ENCODE measurements at places on chromosomes 12 and 14.

GRCh38 chr14:33647385-33647786 lies 303.5 kb downstream of the EGLN3 start:
- DNase-seq: no peak

DNA sequence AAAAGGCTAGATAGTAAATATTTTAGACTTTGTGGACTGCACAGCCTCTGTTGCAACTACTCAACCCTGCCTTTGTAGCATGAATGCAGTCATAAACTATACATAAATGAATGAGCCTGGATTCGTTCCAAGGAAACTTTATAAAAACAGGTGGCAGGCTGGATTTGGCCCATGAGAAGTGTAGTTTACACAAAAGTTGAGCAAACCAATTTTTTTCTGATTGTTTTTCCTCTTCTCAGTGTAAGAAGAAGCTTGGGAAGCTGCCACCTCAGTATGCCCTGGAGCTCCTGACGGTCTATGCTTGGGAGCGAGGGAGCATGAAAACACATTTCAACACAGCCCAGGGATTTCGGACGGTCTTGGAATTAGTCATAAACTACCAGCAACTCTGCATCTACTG lies 9.5 kb downstream of the OAS1 start:
- DNase-seq: no peak

DNA sequence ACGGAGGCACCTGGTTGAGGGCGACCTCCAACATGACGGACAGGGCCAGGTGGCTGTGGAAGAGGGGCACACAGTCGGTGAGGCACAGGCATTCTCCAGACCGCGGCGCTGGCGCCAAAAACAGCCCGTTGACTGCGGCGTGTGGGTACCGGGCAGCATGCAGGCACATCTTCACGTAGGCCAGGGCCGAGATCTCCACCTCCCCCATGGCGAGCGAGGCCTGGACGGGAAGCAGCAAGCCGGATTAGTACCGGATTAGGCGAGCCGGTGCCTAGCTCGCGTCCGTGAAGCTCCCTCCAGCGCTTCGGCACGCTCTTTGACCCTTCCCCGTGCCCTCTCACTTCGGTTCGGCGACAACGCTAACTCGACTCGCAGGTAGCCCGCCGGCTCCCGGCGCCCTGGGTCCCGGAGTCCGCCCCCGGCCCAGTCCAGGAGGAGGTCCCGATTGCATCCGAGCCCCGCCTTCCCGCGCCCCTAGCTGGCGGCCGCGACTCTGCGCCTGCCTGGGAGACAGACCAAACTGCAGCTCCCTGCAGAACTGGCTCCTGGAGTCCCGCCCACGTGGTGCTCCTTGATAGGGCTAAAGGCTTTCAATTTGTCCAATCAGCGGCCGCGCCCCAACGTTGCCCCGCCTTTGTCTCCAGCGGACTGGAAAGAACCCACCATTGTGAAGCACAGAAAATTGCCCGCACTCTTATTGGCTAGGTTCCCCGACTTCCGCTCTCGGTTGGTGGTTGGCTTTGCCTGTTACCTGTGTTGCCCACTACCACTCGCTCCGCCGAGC lies at the start of gene EMC9:
TSS of gene EMC9 (minus strand) at position 495 of the 784 bp plus-strand sequence. CDS start at position 208, 287 bp downstream.
- peak; percentile 100 for DNase-seq

- no peak for DNase-seq
Observed at GRCh38 chr12:111269718-111270117, 99.2 kb downstream of the PHETA1 start.

DNA sequence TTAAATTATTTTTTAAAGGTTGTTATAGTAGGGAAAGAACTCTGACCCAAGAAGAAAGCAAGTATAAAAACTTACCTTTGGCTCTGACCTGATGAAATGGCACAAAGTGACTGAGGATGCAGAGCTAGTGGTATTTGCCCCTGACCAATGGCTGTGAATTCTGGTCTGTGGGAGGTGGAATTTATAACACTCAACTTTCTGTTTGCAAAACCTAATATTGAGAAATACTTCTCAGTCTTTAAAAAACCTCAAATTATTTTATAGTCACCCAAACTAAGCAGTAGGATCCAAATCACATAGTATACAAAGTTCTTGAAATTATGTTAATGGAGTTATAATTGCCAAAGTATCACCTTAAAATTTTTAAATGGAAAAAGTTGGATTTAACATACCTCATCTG lies at the start of gene EPYC:
TSS of gene EPYC (minus strand) at position 101 of the 400 bp plus-strand sequence. CDS start 2,407 bp downstream, outside the sequence.
- DNase-seq: no peak

DNA sequence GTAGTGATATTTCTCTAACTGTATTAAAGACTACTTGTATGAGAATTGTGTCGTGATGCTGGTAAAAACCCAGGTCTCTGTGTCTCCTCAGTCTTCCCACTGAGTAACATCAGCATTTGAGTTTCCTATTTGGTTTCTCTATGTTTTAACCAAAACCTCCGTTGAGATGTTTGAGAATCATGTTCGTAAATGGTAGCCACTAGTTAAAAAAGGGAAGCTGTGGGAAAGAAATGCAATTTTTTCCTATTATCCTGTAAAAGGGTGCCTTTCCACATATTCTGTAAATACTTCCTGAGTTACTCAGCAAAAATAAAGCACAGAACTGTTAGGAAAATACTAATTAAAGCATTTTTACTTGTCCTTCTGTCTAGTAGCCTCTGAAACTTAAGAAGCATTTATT lies 7.0 kb downstream of the CLEC1B start:
- no peak for DNase-seq

- no peak for DNase-seq
Observed at GRCh38 chr14:103613517-103613916, 15.5 kb upstream of the KLC1 start.

GRCh38 chr12:124402248-124403066 lies 107.6 kb downstream of the RFLNA start:
- DNase-seq: no peak

DNA sequence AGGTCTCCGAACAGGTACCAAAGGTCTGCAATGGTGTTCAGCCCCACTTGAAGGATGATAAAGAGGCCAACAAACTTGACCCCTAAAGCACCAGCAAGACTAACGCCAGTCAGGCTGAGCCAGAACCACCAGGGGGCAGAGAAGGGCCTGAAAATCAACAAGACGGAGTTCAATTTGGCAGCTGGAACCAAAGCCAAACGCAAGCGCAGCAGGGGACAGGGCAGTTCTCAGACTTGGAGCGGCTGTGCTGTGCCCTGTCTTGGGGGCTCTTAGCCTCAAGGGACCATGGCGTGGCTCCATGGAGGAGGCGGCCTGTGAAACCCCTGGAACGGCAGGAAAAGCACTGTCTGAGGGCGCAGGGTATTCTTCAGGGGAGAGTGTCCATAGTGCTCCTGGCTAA lies 19.6 kb downstream of the POMT2 start:
- DNase-seq: peak; percentile 64

GRCh38 chr14:56816574-56817391 lies 6.5 kb upstream of the OTX2 start:
- DNase-seq: no peak

DNA sequence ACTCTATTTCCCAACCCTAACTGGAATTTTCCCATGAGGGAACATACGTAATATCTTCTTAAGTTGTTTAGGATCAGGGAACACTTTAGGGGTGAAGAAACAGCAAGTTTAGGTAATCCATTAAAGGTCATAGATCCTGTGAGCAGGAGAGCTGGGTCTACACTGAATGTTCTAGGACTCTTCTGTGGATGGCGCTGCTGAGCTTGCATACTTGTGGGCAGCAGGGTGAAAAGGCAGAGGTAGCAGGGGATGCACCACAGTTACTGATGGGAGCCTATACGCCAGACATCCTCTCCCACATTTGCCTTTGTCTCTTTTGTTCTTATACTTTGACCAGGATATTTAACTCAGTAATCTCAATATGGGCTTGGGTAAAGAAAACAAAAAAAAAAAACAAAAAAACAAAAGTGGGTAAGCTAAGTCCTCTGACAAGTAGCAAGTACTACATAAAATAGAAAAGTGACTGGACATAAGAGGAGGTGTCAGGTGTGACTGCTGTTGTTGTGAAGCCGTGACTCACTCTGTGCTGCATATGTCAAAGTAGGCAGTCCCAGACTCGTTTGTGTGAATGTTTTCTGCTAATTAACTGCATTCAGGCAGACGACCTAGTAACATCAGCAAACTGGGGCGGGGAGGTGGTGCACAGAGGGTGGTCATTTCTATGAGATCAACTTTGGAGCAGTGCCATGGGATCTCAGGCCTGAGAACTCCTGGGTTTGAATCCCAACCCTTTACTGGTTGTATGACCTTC lies 31.6 kb downstream of the NEUROD4 start:
- DNase-seq: no peak

GRCh38 chr12:62530596-62530995 lies 64.0 kb downstream of the MON2 start:
- DNase-seq: no peak

DNA sequence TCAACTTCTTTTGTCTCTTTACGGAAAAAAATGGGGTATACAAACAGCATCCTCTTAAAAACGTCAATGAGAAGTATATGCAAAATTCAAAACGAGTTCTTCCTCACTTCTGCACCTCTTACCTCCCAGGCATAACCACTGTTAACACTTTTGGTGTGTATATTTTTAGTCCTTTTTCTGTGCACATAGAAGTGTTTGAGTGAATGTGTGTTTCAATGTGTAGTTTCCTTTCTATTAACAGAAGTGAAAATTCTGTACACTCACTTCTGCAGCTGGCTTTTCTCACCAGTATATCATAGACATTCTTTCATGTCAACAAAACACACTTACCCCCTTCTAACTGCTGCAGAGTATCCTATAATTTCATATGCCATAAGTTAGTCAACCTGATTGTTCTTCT lies 5.4 kb downstream of the UBR7 start:
- DNase-seq: no peak

GRCh38 chr12:68565391-68565903 lies 45.3 kb upstream of the RAP1B start:
- DNase-seq: no peak

GRCh38 chr12:56763753-56764657 lies 881 bp downstream of the HSD17B6 start:
- DNase-seq: no peak

- no peak for DNase-seq
Observed at GRCh38 chr14:68015356-68016254, 196.0 kb downstream of the RAD51B start.

GRCh38 chr14:25588751-25589150 lies 538.8 kb upstream of the STXBP6 start:
- DNase-seq: no peak

Data from stimulated activated CD4-positive, alpha-beta T cell treated with anti-CD3 and anti-CD28 coated beads, Interleukin-2, amount 100 ng/mL, for 24 hours (primary cell).